NCI-H2081 treated with DMSO at 0.1 percent for 48 hours (cell line): ENCODE measurements at places on chromosomes 11 and 22.

DNA sequence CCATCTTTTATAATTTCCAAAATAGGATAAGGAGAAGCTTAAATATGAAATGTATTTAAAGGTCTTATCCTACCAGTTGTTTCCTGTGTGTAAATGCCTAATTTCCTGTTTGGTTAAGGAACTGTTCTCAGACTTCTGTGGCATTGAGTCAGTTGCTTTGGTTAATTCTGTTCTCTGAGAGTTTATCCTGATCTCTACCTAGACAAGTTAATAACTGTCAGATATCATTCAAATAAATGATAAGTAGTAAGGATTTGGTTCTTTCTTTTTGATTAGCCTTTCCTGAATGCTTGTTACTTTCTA lies 39.5 kb downstream of the CTNND1 start:
- DNase-seq = no peak

- DNase-seq = no peak
Measured at GRCh38 chr11:68506908-68507307, 46.4 kb downstream of the PPP6R3 start.

DNA sequence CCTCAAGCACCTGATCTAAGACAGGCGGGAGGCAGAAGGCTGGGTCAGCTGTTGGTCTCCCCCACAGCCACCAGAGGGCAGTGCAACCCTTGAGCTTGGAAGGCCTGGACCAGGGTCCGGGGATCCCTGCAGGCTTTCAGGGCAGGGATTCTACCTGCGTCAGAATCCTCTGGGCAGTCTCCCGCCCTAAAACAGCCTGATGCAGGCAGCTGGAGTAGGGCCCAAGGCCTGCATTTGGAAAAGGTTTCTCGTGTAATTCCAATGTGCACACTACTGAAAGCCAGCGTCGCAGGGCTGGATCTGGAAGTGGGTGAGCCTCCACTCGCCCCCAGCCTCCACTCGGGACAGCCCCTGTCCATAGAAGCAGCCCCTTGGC lies 31.8 kb downstream of the BID start:
- peak; percentile 0 for DNase-seq

DNA sequence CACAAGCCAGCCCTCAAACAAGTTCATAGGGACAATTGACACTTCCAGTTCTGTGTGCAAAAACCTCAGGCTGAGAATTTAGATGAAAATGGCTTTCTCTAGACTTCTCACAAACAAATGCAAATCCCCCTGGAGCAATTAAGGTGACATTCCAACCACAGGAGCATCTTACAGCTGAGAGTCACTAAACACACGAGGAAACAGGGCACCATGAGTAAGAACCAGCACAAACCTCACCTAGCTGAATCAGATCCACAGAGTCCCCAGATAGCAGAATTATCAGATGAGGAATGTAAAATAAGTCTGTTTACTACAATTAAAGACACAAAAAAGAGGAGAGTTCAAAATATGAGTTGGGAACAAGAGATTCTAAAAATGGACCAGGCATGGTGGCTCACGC lies 51.5 kb downstream of the RTL6 start:
- no peak for DNase-seq

DNA sequence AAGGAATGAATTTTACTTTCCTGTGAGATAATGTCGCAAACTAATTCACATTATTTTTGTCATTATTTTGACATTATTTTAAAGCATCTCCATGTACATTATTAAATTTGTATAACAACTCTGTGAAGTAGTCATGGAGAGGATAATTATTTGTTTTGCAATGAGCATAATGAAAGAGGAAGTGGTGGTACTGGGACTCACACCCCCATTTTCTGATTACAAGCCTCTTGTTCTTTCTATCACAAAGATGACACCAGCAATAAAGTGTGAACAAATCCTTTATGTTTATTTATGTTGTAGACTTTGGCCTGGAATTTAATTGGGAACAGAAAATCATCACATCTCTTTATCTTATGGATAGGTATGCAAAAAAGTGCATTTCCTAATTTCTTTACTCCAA lies 522.6 kb downstream of the TMEM135 start:
- DNase-seq = no peak

DNA sequence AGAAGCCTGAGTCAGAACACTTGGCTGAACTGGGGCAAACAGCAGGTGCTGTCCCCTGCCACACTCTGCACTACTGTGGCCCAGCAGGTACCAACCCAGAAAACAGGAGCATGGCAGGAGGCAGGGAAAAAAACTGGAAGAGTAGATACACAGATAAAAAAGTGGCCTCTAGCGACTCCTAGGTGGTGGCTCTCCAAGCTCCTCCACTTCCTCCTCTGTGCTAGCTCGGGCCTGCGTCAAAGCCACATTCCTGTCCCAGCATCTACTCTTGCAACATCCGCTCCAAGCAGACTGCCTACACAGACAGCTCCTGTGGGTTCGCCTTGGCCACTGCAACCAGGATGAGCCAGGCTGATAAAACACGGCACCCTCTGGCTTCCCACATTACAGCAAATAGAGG lies 6.9 kb downstream of the OR8B12 start:
- no peak for DNase-seq
